H4 (cell line): ENCODE measurements at places on chromosomes 7 and 10. TPM values are rescaled to one million over a fixed set of nuclear protein-coding genes. Genes with fewer than 3 reads are reported as not detected.

Gene CYP3A7
- not detected in 2 replicates for total RNA-seq

Gene SLC26A5
- not detected in 2 replicates for total RNA-seq

Gene AKR1C8
- 0.08 and 0.12 TPM in 2 replicates for total RNA-seq

Gene SYCE1
- not detected in 2 replicates for total RNA-seq

Gene GLI3
- 4.9 and 5.6 TPM in 2 replicates for total RNA-seq

Gene CHPF2
- total RNA-seq = 26.0 and 32.9 TPM in 2 replicates
